ENCODE measurements at places on chromosomes 12 and 14. TPM values are rescaled to one million over a fixed set of nuclear protein-coding genes. Genes with fewer than 3 reads are reported as not detected.

- no peak for DNase-seq
Measured at GRCh38 chr12:110813756-110814155, 33.0 kb upstream of the CCDC63 start.

GRCh38 chr14:67853715-67854114 lies 34.1 kb downstream of the RAD51B start:
- DNase-seq = no peak

GRCh38 chr12:7806863-7807487 lies 17.8 kb downstream of the NANOG start:
- DNase-seq = peak; percentile 74

Gene KRT73
- not detected for total RNA-seq

Gene CIDEB
- not detected for total RNA-seq

Gene WSCD2
- 0.06 TPM for total RNA-seq

Gene TPH2
- not detected for total RNA-seq

Gene CMTM5
- not detected for total RNA-seq

GRCh38 chr12:117034249-117034648 lies 65.0 kb downstream of the TESC start:
- DNase-seq = no peak

Gene SYT1
- total RNA-seq = 0.45 TPM

Gene TPPP2
- not detected for total RNA-seq

Gene NTF3
- 12.7 TPM for total RNA-seq

GRCh38 chr14:31232081-31232480 lies 24.5 kb upstream of the HECTD1 start:
- DNase-seq = no peak

DNA sequence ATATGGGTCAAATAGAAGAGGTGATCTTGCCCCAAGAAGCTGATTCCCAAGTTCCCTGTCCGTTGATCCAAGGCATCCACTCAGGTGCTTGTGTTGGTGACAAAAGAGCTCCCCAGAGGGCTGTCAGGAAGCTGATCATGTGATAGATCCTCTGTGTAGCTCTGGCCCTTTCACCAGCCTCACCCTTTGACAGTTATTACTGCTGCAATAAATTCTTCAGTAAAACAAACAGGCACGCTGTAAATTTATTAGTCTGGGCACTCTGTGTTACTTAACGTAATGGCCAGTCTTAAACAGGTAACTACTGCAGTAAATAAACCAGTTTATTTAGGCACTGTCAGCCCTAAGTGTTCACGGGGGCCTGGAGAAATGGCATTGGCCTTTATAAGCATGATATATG lies 473.9 kb downstream of the BCL11B start:
- DNase-seq = no peak

DNA sequence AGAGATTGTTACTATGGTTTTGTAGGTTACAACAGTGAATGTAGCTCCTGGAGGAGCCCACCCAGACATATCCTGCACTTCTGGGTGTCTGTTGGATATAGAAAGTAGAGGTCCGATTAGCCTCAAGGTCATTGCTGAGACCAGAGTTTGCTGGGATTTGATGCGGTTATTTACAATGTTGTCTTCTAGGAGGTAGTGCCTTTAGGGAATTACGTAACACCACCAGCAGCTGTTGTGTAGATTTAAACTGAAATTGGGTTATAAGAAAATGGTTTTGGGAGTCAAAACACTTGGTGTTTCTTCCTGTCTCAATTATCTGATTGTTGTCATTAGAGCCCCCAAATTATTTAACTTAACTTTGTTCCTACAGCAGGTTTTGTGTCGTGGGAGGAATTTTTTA lies 225.3 kb upstream of the PELI2 start:
- no peak for DNase-seq

Gene OR4L1
- not detected for total RNA-seq

DNA sequence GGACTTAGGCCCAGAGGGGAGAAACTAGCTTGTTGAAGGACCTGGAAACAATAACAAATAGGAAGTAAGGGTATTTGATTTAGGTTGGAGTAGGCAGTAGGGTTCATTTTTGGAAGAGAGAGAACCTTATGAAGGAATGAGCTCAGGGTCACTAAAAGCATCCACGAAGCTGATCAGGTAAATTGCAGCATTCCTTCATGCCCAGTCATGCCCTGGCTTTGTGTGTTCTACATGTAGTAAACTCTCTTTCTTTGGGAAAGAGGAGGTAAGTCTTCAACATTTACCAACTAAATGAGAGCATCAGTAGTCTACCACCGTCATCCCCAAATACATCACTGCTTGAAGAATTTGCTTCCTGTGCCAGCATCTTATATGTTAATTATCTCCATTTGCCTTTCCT lies 54.7 kb downstream of the CPSF2 start:
- DNase-seq = no peak

DNA sequence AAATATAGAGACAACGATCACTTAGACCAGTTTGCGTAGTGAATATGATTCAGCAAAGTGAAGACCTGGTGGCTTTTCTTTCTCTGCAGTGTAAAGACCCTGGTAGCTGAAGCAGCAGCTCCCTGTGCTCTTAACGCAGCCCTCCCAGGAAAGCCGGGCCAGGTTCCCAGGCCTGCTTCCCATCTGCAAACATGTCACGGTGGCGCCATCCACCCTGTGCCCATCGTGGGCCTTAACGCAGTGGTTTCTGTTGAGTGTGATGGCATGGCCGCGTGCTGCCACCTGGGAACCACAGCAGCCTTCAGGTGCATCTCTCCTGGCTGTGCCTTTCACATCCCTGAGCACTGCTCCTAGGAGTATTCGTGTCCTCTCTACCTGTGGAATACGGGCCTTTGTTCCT lies 71.5 kb downstream of the WDR20 start:
- DNase-seq = no peak

DNA sequence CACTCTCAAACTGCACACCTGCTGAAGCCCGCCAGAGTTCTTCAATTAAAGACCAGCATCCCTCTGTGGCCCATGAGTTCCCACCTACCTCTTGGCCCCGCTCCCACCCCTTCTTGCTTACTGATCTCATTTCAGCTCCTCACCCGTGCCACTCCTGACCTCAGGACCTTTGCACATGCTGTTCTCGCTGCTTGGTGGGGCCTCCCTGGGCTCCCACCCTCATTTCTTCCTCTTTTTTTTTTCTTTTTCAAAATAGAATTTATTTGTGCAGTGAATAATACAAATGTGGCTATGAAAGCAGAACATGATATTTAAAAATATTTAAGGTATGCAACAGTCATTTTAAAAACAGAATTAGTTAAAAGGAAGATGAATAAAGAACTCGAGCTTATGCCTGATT lies 8.5 kb upstream of the SERPINA9 start:
- no peak for DNase-seq

Gene MIS18BP1
- total RNA-seq = 31.2 TPM

Gene PLXNC1
- total RNA-seq = 4.0 TPM

Gene RIN3
- total RNA-seq = 0.86 TPM

Gene MYH6
- not detected for total RNA-seq

GRCh38 chr12:85509857-85510256 lies 229.8 kb downstream of the ALX1 start:
- peak; percentile 54 for DNase-seq

- DNase-seq = no peak
Measured at GRCh38 chr14:103504991-103505565, 17.6 kb downstream of the CKB start.

- peak; percentile 47 for DNase-seq
Measured at GRCh38 chr14:37230551-37231194, 32.9 kb downstream of the MIPOL1 start.

Gene KLRD1
- 0.29 TPM for total RNA-seq

DNA sequence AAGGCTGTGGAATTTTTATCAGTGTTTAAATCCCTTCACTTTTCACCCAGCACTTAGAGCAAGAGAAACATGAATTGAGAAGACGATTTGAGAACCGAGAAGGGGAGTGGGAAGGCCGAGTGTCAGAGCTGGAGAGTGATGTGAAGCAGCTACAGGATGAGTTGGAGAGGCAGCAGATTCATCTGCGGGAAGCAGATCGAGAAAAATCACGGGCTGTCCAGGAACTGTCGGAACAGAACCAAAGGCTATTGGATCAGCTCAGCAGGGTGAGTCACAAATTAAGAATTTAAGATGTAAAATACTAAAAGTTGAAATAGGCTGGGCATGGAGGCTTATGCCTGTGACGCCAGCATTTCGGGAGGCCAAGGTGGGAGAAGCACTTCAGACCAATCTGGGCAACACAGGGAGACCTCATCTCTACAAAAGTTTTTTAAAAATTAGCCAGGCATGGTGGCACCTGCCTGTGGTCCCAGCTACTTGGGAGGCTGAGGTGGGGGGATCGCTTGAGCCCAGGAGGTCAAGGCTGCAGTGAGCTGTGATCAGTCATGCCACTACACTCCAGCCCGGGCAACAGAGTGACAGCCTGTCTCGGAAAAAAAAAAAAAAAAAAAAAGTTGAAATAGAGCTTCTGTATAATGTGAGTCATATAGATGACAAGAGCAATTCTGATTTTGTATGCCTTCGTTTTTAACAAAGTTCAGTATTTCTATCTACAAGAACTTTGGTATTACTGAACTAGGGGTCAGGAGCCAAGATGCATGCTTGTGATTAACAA lies 9.6 kb downstream of the BICDL1 start:
- peak; percentile 22 for DNase-seq

GRCh38 chr12:111823891-111824290 lies 18.1 kb upstream of the MAPKAPK5 start:
- DNase-seq = no peak

Gene PTCSC3
- total RNA-seq = not detected

GRCh38 chr12:96020314-96021003 lies 14.9 kb downstream of the LTA4H start:
- DNase-seq = no peak

DNA sequence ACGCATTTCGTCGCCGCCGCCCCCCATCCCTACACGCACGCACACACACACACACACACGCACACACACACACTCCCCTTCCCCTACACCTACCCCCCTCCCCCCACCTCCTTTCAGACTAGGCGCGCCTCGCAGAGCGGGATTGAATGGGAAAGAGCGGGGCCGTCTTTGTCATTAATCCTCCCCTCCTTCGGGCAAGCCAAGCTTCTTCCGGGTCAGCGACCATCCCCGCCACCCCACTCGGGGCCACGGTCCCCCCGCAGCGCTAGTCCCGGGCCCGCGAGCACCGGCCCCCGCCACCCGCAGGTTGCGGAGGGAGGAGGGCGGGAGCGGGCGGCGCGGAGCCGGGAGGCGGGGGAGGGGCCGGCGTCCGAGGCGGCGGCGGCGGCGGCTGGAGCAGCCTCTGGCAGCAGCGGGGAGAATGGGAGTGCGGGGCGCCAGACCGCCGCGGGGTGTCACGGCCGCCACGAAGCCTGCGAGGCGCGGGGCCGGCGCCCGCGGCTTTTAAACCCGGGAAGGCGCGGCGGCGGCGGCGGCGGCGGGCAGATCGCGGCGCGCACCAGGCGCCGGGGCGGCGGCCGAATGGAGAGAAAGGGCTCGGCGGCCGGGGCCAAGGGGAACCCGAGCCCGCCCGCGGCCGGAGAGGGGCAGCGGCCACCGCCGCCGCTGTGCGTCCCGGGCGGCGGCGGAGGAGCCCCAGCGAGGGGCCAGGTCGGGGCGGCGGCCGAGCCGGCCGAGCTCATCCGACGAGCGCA lies at the start of gene TTC9:
Gene TTC9, plus strand, starts transcription at position 369 of the 755 bp plus-strand sequence. Its CDS starts 214 bp downstream, at position 583.
- DNase-seq = peak; percentile 35

Gene INSM2
- not detected for total RNA-seq

Gene KCNC2
- not detected for total RNA-seq

- DNase-seq = peak; percentile 20
Measured at GRCh38 chr12:4450551-4451112, 5.0 kb upstream of the FGF6 start.

DNA sequence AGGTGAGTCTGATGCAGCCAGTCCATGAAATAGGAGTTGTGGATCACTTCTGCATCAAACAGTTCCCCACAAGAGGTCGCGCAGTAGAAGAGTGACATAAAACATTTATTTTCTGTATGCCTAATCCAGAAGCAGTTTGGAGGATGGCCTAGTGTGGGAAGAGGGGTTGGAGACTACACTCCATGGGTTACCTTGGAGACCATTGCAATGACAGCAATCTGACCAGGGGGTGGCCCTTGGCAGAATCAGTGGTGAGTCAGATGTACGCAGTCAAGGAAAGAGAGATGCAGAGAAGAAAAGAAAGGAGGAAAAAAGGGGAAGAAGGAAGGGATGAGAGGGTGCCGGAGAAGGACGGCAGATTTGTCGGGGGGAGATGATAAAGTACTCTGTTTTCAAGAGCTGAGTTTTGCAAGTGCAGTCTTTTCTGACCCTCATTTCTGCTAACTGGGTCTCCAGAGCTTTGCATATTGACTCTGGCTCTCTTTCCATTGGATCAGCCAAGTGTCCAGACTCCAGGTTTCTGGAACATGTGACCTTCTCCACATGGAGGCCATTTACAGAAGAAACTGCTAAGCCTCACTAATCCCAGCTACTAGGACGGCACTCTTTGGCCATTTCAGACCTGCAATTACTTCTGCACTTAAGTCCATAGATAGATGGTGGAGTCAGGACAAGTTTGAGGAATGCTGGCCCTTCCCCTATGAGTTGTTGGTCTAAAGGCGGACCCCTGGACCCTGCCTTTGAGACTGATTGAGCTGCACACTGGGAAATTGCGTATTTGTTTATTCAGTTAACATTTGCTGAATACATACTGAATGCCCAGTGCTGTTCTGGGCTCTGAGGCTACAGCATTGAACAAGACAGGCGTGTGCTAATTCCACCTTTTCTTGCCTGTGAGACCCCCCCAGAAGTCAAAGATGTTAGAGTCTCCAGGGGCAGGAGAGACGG lies 424.2 kb downstream of the BCL11B start:
- DNase-seq = peak; percentile 63

DNA sequence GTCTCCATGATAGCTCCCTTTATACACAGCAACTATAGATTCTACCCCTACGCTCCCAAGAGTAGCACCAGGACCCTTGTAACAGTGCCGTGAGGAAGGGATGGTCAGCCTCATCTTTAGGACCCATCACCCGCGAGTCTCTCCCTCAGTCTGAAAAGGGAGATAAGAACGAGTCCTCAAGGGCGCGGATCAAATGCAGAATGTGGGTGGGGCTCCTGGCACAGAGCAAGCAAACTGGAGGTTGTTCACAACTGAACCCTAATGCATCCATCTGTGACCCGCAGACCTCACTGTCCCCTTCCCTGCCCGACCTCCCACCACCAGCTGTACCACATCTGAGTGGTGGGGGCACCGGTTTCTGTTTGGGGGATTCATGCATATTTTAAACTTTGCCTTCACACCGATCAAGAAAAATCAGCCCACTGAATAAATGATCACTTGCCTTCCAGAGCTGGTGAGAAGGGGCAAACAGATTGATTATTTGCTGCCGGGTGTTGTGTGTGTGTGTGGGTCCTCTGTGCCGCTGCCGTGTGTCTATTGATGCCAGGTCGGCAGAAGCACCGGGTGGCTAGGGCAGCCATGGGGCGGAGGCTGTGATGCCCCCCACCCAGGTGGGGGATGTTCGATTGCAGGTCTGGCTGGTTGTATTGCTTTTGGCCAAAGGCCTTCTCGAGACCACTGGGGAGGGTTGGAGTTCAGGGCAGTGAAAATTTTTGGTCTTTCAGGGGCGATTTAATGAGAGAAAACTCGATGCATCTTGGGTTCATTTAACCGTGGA lies 35.7 kb upstream of the BEGAIN start:
- DNase-seq = no peak

DNA sequence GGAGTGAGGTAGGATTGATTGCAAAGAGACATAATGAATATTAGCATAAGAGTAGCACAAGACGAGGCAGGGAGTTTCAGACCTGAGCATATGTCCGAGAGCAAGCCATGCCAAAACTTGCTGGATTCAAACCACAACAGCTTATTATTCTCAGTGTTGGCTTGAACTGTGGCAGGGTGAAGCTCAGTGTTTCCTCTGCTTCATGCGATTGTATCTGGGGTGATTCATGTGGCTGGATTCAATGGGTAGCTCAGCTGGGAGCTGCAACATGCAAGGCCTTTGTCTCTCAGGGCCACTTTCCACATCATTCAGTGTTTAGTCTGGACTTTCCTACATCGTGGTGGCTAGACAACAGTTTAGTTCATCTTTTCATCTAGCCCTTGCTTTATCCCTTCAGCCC lies 22.1 kb upstream of the E2F7 start:
- DNase-seq = peak; percentile 81

All from Daoy (cell line).